Caco-2 (cell line): ENCODE measurements at places on chromosomes 3 and 15. TPM values are rescaled to one million over a fixed set of nuclear protein-coding genes. Genes with fewer than 3 reads are reported as not detected.
A peak's percentile ranks its signal among the peaks of the same experiment; 100 is the strongest.

DNA sequence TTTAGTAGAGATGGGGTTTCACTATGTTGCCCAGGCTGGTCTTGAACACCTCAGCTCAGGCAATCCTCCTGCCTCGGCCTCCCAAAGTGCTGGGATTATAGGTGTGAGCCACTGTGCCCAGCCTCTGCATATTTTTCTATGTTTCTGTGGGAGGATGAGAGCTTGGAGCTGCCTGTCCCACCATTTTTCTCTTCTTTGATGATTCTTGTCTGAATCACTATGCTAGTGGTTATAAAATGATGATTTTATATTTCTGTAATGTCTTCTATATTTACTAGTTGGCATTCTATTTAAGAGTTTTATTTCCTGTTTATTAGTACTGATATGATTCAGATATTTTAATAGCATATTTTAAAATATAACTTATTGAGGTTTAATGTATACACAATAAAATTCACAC is 69.7 kb downstream of the CHCHD6 start:
- H3K27me3 ChIP-seq = no peaks in the 10 kb centered on the region
- 0 out of 2 replicates have a peak, but pooled peaks cover 3% of the 10 kb centered on the region for H3K4me1 ChIP-seq
- DNase-seq = no peak
- no peaks in the 10 kb centered on the region for H3K36me3 ChIP-seq
- H3K4me3 ChIP-seq = no peak overlapping the region

DNA sequence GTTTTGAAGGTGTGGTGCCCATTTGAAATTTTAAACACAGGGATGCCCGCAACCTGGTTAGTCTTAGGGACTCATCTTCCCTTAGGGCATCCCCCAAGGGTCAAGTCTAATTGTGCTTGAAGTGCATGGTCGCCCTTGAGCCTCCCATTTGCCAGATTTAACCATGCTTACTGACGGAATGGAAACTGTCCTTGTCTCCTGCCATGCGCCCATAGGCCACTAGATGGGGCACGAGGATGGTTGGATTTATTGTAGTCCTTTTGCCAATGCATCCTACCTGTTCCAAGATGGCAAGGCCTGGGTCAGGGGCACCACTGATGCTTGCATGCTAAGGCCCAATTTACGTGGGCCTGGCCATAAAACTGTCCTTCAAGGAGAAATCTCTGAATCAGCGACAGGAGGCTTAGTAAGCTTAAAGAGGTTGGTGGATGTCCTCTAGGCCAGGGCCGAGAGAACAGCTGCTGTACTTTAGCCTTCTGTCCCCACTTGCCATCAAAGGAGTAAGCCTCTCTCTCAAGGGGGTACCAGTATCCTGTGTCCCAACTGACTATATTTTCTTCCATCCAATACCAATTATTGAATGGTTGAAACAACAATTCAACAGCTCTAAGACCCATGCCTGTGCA is 355.4 kb downstream of the OTOL1 start:
- H3K27ac ChIP-seq = no peak overlapping the region
- no peaks in the 10 kb centered on the region for H3K27me3 ChIP-seq
- peaks cover 16% of the 10 kb centered on the region; the same call in 1 of the 2 replicates for H3K4me1 ChIP-seq
- DNase-seq = peak; percentile 49

DNA sequence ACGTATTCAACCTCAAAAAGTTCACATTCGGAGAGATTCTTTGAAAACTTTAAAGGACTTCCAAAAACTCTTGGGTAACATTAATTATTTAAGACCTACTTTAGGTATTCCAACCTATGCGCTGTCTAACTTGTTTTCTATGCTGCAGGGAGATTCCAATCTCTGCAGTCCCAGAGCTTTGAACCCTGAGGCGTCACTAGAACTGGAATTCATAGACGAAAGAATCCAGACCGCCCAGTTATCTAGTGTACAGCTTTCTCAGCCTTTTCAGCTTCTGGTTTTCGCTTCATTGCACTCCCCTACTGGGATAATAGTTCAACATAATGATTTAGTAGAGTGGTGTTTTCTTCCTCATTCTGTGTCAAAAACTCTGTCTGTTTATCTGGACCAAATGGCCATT is 711.3 kb downstream of the ROBO1 start:
- no peak overlapping the region for H3K4me3 ChIP-seq
- H3K36me3 ChIP-seq = no peaks in the 10 kb centered on the region
- H3K27ac ChIP-seq = no peak overlapping the region
- H3K27me3 ChIP-seq = no peaks in the 10 kb centered on the region
- no peaks in the 10 kb centered on the region for H3K4me1 ChIP-seq
- DNase-seq = no peak

DNA sequence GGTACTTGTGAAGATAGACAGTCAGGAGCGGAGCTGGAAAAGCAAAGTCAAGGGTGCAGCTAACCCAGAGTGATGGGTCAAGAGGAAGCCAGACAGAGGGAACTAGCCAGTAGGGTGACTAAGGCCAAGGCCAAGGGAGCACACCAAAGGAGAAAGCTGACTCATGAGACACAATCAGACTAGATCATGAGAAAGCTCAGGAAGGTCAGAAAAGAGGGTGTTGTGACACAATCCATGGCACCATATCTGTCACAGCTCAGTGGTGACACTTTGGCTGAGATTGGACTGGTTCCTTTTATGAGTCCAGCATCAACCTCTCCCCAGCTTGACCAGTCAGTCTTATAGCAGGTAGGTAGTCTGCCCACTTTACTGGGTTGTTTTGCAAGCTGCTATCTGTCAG is 22.2 kb downstream of the P2RY1 start:
- no peak overlapping the region for H3K27ac ChIP-seq
- H3K36me3 ChIP-seq = no peaks in the 10 kb centered on the region
- H3K4me1 ChIP-seq = no peaks in the 10 kb centered on the region
- no peak for DNase-seq

GRCh38 chr3:171044384-171044783 is 17.9 kb upstream of the SLC2A2 start:
- H3K27ac ChIP-seq = peak overlapping the region; percentile 88
- H3K36me3 ChIP-seq = no peaks in the 10 kb centered on the region
- H3K4me3 ChIP-seq = no peak overlapping the region
- no peak for DNase-seq

GRCh38 chr15:52857937-52858781 is 68.0 kb upstream of the ONECUT1 start:
- H3K27me3 ChIP-seq = no peaks in the 10 kb centered on the region
- H3K27ac ChIP-seq = no peak overlapping the region
- no peak overlapping the region for H3K4me3 ChIP-seq
- DNase-seq = no peak
- no peaks in the 10 kb centered on the region for H3K4me1 ChIP-seq

- H3K36me3 ChIP-seq = no peaks in the 10 kb centered on the region; the same call in 1 of the 2 replicates
- peaks cover 10% of the 10 kb centered on the region for H3K4me1 ChIP-seq
- DNase-seq = peak; percentile 72
- H3K27me3 ChIP-seq = no peaks in the 10 kb centered on the region
- peak within 1 kb of the TSS; percentile 57 for H3K27ac ChIP-seq
Measured at GRCh38 chr3:52245322-52246263, at the start of gene PPM1M. PPM1M (plus strand) TSS chr3:52245759; CDS start chr3:52245825, 66 bp downstream.

DNA sequence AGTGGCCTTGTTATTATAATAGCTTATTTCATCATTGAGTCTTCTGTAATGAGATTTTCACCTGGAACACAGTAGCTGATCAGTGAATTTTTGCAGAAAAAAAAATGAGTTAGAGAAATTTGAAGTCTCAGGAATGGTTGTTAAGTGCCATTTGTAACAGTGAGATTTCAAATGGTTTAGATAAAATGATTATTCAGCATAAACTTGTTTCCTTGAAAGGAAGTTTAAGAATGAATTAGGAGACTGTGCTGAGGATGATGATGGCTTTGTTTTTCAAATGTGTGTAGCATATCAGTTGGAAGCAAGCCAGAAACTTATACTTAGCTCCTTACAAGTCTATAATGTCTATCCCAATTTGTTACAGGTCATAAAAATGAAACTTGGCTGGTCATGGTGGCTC is 225.1 kb downstream of the LRRC3B start:
- no peaks in the 10 kb centered on the region for H3K36me3 ChIP-seq
- no peaks in the 10 kb centered on the region for H3K4me1 ChIP-seq
- H3K4me3 ChIP-seq = no peak overlapping the region
- no peak for DNase-seq
- no peak overlapping the region for H3K27ac ChIP-seq

GABRG3 gene
- total RNA-seq = not detected in 2 replicates

DNA sequence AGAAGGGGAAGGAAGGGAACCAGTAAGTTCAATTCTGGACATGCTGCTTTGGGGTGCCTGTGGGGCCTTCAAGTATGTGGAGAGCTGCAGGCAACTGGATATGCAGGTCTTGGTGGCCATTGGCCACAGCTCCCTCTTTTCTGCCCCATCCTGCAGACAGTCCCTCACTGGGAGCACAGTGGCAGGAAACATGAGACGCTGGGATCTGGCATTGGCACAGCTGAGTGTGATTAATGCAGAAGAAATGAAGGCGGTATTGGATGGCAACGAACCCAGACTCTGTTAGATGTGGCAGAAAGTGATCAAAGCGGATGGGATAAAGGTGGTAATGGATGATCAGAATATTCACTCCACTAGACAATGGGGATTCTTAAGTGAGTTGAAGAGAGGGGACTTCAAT is 23.2 kb upstream of the VPS8 start:
- no peaks in the 10 kb centered on the region for H3K36me3 ChIP-seq
- H3K27me3 ChIP-seq = no peaks in the 10 kb centered on the region; the same call in 1 of the 2 replicates
- H3K4me1 ChIP-seq = no peaks in the 10 kb centered on the region

DNA sequence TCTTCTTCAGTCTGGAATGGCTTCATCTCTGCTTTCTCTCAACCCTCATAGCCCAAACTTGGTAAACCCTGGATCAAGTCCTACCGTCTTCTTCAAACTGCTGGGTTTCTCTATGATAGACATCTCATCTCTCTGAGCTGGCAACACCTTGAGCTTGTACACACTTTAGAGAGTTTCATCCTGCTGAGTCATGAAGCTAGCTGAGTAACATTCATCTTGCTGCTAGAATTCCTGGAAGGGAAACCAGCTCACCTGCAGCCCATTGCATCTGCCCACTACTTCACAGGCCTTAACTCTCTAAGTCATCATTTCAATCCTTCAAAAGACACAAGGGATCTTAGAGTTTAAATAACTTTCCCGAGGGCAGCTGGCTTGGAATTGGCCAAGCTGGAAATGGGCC is 175.5 kb upstream of the RORA start:
- no peaks in the 10 kb centered on the region for H3K36me3 ChIP-seq
- H3K4me1 ChIP-seq = no peaks in the 10 kb centered on the region
- no peak for DNase-seq

GRCh38 chr3:18426597-18427193 is 1.6 kb upstream of the SATB1 start:
- H3K36me3 ChIP-seq = no peaks in the 10 kb centered on the region
- H3K4me1 ChIP-seq = no peaks in the 10 kb centered on the region
- H3K27ac ChIP-seq = no peak overlapping the region
- no peaks in the 10 kb centered on the region for H3K27me3 ChIP-seq

GRCh38 chr15:43920254-43920600 is 93.4 kb downstream of the WDR76 start:
- no peak overlapping the region for H3K27ac ChIP-seq
- no peak overlapping the region for H3K4me3 ChIP-seq
- no peaks in the 10 kb centered on the region for H3K36me3 ChIP-seq
- H3K27me3 ChIP-seq = no peaks in the 10 kb centered on the region
- no peak for DNase-seq
- no peaks in the 10 kb centered on the region for H3K4me1 ChIP-seq

GRCh38 chr3:10356461-10356981 is 35.6 kb upstream of the SEC13 start:
- no peaks in the 10 kb centered on the region; the same call in none of the 2 replicates for H3K27me3 ChIP-seq
- no peaks in the 10 kb centered on the region for H3K4me1 ChIP-seq
- no peak overlapping the region for H3K27ac ChIP-seq
- H3K4me3 ChIP-seq = no peak overlapping the region
- no peak for DNase-seq

SLC22A13 gene
- 0.36 and 0.63 TPM in 2 replicates for total RNA-seq

- no peak overlapping the region for H3K4me3 ChIP-seq
- peaks cover 12% of the 10 kb centered on the region; the same call in 1 of the 2 replicates for H3K4me1 ChIP-seq
- peaks cover 2% of the 10 kb centered on the region for H3K36me3 ChIP-seq
- DNase-seq = peak; percentile 57
Measured at GRCh38 chr15:85730001-85730820, 64.5 kb downstream of the KLHL25 start.

ZNF80 gene
- total RNA-seq = not detected in 2 replicates

- no peaks in the 10 kb centered on the region for H3K4me1 ChIP-seq
- H3K36me3 ChIP-seq = no peaks in the 10 kb centered on the region; the same call in none of the 2 replicates
- no peak for DNase-seq
- no peak overlapping the region for H3K4me3 ChIP-seq
- H3K27me3 ChIP-seq = no peaks in the 10 kb centered on the region
Measured at GRCh38 chr3:171690281-171690680, 120.0 kb downstream of the PLD1 start.

DNA sequence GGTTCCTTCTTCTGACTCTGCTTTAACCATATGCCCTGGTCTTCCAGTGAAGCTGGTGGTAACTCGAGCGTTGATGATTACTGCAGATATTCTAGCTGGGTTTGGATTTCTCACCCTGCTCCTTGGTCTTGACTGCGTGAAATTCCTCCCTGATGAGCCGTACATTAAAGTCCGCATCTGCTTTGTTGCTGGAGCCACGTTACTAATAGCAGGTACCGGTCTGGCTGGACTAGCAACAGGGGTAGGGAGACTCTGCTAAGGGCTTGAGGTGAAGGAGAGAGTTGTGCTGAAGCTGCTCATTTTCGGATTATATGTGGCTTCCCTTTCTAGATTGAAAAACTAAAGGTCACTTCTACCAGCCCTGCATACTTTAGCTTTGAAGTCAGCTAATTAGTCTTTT is 16.8 kb downstream of the CLDN16 start:
- no peak overlapping the region for H3K4me3 ChIP-seq
- H3K27ac ChIP-seq = no peak overlapping the region
- no peaks in the 10 kb centered on the region for H3K36me3 ChIP-seq
- no peaks in the 10 kb centered on the region for H3K4me1 ChIP-seq
- DNase-seq = no peak

DNA sequence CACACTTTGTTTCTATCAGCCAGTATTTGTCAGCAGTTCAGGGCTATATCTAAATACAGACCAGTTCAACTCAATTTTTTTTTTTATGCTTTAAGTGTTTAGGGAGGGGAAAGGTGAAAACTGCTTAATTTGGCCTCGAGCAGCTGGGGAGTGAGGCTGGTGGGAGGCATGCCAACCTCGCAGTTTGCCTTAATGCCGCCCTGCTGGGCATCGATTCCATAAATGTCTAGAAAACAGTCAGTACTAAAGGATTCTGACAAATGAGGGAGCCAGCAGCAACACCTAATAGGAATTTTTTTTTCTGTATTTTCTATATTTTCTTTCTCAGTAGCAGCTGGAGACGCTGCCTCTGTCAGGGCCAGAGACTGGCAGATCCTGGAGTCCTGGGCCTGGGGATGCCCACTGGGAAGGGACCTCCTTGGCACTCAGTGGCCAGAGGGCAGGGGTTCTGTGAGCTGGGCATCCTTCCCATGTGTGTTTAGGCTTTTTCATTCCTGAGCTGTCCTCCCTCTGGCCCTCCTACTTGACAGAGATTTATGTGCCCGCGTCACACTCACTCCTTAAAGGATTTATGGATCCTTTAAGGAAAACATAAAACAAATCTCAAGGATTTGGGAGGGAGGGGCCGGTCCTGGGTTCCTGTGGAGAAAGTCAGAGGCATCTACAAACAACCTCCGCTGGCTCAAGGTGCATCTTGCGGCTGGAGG is 117.8 kb downstream of the WNT5A start:
- DNase-seq = no peak
- no peak overlapping the region for H3K27ac ChIP-seq
- H3K4me3 ChIP-seq = no peak overlapping the region
- no peaks in the 10 kb centered on the region for H3K27me3 ChIP-seq
- no peaks in the 10 kb centered on the region for H3K4me1 ChIP-seq
